ENCODE measurements at places on chromosomes 5 and 9. TPM values are rescaled to one million over a fixed set of nuclear protein-coding genes. Genes with fewer than 3 reads are reported as not detected.

The MARCOL gene
- polyA plus RNA-seq: not detected

The TLR4 gene
- polyA plus RNA-seq: 8.0 TPM

The RPL35 gene
- 1,078 TPM for polyA plus RNA-seq

The MGAT4B gene
- 183 TPM for polyA plus RNA-seq

The NUTM2G gene
- polyA plus RNA-seq: 1.3 TPM

The CNTLN gene
- polyA plus RNA-seq: 11.5 TPM

The CER1 gene
- 1.3 TPM for polyA plus RNA-seq

The FGF10 gene
- polyA plus RNA-seq: 8.4 TPM

The CLTB gene
- 53.0 TPM for polyA plus RNA-seq

The GNA14 gene
- 13.7 TPM for polyA plus RNA-seq

The RGS7BP gene
- 6.2 TPM for polyA plus RNA-seq

The TMC1 gene
- polyA plus RNA-seq: 1.3 TPM
